ENCODE measurements at places on chromosomes 7 and 10. TPM values are rescaled to one million over a fixed set of nuclear protein-coding genes. Genes with fewer than 3 reads are reported as not detected.

- no peak for DNase-seq
These were observed 254.3 kb downstream of the CDK14 start for GRCh38 chr7:90850471-90850870.

Gene FAM241B
- 2.8 TPM for total RNA-seq

Gene OR2A5
- total RNA-seq, result not detected

GRCh38 chr7:141043616-141044015 is 28.9 kb upstream of the MRPS33 start:
- no peak for DNase-seq

GRCh38 chr7:20783125-20783699 is 3.5 kb downstream of the SP8 start:
- no peak for DNase-seq

Gene TCERG1L
- total RNA-seq, result not detected

GRCh38 chr7:121107923-121108498 is 119.5 kb downstream of the CPED1 start:
- no peak for DNase-seq

- DNase-seq, result no peak
These were observed 2.0 kb upstream of the TM9SF3 start for GRCh38 chr10:96588616-96589419.

GRCh38 chr7:1110358-1110757 is 22.4 kb downstream of the GPER1 start:
- peak; percentile 47 for DNase-seq

- DNase-seq, result no peak
These were observed 53.0 kb downstream of the TRUB1 start for GRCh38 chr10:114990991-114991390.

DNA sequence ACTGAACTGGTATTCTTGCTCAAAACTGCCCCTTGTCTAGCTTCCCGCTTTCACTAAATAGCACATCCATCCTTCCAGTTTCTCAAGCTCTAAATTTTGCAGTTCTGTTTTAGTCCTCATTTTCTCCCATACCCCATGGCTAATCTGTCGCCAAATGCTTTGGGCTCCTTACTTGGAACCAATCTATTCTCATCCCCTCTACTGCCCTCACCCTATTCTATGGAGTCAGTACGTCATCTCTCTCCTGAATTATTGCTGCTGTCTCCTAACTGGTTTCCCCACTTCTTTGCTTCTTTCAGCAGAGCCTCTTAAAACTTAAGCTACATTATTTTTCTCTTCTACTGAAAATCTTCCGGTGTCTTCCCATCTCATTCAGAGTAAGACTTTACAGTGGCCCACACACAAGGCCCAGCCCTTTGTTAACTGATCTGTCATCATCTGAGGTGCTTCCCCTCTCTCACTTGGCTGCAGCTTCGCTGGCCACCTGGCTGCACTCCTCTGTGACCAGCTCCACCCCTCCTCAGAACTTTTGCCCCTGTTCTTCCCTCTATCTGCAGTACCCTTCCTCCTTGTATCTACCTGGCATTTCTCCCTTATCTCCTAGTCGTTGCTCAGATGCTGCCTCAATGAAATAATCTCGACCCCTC is 9.9 kb downstream of the STARD3NL start:
- no peak for DNase-seq

DNA sequence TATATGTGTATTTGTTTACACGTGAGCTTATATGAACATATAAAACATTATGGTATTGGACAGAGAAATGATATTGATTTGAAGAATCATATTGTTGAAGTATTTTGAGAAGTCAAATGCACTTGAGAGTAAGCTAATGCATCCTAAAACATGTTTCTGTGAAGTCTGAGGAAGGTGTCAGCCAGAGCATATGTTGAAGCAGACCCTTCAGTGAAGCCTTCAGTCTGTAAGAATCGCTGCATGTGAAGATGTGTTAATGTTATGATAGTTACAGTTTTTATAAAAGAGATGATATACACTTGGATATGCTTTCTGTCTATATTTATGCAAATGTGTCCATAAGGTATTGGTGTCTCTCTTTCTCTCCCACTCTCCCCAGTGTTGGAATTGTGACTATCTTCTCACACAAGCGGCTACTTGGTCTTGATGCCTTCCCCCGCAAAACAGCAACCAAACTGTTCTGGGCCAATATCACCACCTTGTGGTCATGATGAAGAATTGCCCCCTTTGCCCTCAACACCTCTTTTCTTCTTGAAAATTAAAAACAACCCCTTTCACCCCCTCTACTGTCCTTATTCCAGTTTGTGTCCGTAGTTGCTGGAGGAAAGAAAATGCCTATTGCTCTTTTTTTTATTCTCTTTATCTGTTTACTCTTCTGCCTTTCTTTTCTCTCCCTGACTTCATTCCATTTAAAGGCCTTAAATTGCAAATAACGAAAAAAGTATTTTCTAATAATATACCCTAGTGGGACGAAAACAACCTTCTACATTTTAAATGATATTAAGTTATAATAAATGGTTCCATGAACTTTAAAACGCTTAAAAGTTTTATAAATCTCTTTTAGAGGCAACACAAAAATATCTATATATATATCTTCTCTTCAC is 64.9 kb downstream of the IKZF1 start:
- DNase-seq, result no peak

Gene CDNF
- total RNA-seq, result 2.5 TPM

- DNase-seq, result no peak
These were observed 8.4 kb downstream of the IFIT2 start for GRCh38 chr10:89310056-89310893.

Gene RAPGEF5
- 160 TPM for total RNA-seq

DNA sequence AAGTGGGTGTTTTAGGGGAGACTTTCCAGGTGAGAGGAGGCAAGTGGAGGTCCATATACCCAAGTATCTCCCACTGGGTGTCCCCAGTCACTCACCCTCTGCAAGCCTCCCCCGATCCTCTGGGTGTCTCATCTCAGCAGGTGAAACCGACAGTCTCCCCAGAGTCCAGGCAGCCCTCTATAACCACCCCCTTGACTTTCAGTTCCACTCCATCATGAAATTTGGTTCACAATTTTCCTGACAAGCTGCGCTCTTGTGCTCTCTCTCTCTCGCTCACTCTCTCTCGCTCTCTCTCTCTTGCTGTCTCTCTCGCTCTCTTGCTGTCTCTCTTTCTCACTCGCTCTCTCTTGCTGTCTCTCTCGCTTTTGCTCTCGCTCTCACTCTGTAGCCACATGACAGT is 8.1 kb upstream of the RABGEF1 start:
- DNase-seq, result no peak

DNA sequence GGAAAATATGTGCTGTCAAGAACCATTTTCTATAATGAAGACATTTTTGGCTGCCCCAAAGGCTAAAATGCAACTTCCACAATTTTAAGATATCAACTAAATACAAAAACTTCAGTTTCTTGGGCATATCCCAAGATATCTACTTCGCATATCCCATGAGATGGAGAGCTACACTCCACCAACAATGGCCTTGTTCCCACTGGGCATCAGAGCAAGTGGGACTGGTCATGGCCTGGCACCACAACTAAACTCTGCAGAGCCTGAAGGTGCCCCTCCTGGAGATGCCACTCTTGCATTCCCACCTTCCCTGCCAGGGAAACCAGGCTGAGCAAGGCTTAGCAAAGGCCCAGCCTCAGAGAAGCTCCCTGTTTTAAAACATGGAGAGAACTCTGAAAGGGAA is 75.8 kb upstream of the LRRC17 start:
- DNase-seq, result no peak

Gene SHTN1
- 15.0 TPM for total RNA-seq

GRCh38 chr10:23384364-23384763 is 39.8 kb upstream of the C10orf67 start:
- no peak for DNase-seq

DNA sequence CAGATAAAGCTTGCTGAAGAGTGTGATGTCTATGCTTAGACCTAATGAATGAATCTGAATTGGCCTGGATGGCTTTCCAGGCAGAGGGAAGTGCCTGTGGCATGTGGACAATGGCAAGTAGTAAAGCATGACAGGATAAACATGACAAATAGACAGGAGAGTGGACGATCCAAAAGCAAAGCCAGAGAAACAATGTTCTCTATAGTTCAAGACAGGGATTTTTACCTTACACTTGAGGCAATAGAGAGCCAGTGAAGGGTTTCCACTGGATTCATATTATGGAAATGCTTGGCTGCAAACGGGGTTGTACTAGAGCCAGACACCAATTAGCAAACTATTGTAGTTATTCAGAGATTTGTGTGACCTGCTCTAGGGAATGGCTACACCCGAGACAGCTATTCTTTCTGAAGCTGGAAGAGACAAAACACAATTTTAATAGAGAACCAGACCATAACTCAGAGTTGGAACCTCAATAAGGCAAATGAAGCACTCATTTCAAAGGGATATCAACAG is 2.3 kb downstream of the AGMO start:
- DNase-seq, result no peak

Gene CYP26C1
- 0.32 TPM for total RNA-seq

Gene PSD
- 2.3 TPM for total RNA-seq

DNA sequence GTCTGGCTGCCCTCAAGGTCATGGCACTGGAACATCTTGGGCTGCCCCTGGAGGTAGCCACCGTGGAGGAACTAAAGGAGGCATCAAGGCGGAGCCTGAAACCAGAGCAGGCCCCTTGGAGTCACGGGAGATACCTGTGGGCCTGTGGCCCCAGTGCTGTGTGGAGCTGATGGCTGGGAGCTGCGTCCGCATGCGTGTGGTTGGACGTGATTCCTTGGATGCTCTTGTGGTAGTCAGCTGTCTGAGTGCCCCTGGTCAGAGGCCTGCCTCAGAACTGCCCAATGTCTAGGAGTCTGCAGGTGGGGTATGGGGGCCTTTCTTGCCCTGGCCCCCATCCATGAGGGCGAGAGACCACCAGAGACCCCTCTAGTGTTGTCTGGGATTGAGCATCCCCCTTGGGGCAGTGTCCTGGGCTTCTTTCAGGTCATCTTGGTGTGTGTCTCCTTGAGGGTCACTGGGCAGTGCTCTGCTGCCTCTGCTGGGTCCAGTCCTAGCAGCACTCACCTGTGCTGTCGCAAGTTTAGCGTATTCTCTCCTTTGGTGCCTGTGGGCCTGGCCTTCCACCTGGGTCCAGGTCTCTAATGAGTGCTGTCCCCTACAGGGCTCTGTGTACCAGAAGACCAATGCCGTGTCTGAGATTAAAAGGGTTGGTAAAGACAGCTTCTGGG is 8.1 kb downstream of the PGAM2 start:
- peak; percentile 51 for DNase-seq

GRCh38 chr7:2503056-2503941 is 16.3 kb upstream of the LFNG start:
- no peak for DNase-seq

Gene TAS2R41
- total RNA-seq, result not detected

DNA sequence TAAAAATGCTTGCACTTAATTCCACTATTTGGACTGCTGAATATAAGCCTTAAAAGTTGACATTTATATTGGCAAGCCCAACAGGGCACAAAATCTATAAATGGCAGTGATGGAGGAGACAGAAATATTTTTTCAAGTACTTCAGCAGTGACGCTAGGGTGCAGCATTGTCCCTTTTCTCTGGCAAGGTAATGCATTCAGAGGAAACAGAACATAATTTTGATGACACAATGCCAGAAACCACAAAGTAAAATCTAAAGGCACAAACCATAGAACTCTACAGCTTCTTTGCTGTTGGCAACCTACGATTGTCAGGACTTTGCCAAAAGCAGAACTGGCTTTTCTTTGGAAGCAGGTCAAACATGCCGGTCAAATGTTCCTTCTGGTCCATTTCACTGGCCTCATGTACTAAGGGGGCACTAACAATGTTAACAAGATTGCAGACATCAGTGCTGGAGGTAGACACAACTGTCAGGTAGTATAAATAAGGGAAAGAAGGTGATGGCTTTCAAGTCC is 30.9 kb upstream of the FAM133B start:
- DNase-seq, result no peak

DNA sequence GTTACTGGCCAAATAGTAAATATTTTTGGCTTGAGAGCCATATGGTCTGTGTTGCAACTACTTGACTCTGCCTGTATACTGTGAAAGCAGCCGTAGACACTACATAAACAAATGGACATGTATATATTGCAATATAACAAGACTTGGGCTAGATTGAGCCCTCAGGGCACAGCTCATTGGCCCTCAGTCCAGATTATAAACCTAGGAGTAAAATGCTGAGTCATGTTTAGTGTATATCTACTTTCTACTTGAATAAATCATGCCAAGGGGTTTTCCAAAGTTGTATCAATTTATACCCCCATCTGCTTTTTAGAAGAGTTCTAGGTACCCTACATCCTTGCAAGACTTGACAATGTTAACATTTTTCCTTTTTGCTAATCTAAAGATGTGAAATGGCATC is 27.4 kb upstream of the POU6F2 start:
- no peak for DNase-seq

GRCh38 chr10:71790749-71791440 is 17.6 kb upstream of the VSIR start:
- DNase-seq, result no peak

- no peak for DNase-seq
These were observed 12.1 kb upstream of the CSTF2T start for GRCh38 chr10:51711519-51711891.

Gene MPLKIP
- 28.1 TPM for total RNA-seq

Gene PGAM1
- 203 TPM for total RNA-seq

GRCh38 chr7:36131026-36131425 is 22.0 kb upstream of the EEPD1 start:
- no peak for DNase-seq

Gene ARHGAP22
- 3.7 TPM for total RNA-seq

DNA sequence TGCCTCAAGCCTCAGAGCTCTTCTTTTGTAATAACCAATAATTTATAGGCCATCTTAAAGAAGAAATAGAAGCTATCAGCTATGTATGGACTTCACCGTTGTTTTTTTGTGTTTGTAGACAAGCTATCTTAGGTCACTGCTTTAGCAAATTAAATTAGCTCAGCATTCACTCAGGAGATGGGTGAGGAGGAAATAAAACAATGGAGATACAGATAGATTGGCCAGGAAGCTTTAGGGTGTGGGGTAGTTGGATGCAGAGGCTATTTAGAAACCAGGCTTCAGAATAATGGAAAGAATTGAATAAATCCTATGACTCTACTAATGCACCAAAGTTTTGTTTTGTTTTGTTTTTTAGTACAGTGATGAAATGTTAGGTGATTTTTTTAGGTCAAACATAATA is 66.1 kb downstream of the MDFIC start:
- DNase-seq, result no peak

Gene LLCFC1
- total RNA-seq, result not detected

- peak; percentile 35 for DNase-seq
These were observed 225.0 kb upstream of the FAM3C start for GRCh38 chr7:121620953-121621606.

- DNase-seq, result peak; percentile 81
These were observed 201.4 kb downstream of the PTEN start for GRCh38 chr10:88064608-88065382.

Gene HOXA7
- 3.6 TPM for total RNA-seq

Gene SSC4D
- 0.63 TPM for total RNA-seq

- DNase-seq, result no peak
These were observed 211.0 kb downstream of the TCF7L2 start for GRCh38 chr10:113161066-113161465.

GRCh38 chr7:29538389-29538788 is 25.2 kb upstream of the PRR15 start:
- no peak for DNase-seq

Data from spleen (tissue), 13 donors.